Esophagus squamous epithelium (tissue), 5 donors: ENCODE measurements at places on chromosomes 6 and 20.

DNA sequence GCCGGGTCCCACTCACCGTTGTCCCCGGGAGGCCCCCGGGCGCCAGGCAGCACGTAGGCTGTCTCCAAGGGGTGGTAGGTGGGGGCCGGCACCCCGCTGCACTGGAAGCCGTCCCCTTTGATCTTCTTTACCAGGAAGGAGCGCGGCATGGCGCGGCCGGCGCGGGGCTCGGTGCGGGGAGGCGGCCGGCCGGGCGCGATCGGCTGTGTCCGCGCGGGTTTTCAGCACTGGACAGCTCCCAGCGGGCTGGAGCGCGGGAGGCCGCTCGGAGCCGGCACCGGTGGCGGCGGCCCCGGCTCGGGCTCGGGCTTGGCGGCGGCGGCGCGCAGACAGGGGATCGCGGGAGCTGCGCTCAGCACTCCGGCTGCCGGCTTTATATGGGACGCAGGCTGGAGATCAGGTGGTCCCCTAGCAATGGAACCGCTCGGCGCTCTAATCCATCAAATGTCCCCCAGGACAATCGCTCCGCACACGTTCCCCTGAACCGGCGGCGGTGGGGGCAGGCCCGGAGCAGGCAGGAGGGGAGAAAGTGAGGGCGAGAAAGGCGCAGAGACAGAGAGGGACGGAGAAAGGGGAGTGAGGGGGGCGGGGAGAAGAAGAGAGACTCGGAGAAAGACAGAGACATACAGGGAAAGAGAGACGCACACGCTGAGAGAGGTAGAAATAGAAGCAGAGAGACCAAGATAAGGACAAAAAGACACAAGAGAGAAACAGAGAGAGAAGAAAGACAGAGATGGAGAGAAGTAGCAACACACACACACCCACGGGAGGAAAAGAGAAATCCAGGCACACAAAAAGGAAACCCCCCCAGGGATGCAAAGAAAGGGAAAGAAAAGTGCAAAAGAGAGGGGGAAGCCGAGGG is at the start of gene SCRT2:
Gene SCRT2, minus strand, starts transcription at position 350 of the 862 bp plus-strand sequence. Its CDS starts 201 bp downstream, at position 149.
- no peak for DNase-seq

DNA sequence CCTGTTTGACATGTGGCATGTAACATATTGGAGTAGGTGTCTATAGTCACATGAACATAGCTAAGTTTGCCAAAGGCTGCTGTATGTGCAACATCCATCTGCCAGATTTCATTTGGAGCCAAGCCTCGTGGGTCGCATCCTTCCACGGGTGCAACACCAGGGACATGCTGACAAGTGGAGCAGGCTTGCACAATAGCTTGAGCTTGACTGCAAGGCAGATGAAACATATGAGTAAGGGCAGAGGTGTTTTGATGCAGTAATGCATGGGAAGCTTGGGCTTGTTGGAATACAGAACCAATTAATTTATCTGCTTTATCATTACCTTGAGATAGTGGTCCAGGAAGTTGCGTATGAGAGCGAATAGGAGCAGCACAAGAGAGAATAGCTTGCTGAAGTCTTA is 74.1 kb upstream of the BTN3A2 start:
- DNase-seq, result no peak

GRCh38 chr6:132614554-132614953 is 9.5 kb downstream of the TAAR2 start:
- DNase-seq, result no peak

GRCh38 chr6:89944181-89944755 is 50.0 kb downstream of the GJA10 start:
- no peak for DNase-seq

DNA sequence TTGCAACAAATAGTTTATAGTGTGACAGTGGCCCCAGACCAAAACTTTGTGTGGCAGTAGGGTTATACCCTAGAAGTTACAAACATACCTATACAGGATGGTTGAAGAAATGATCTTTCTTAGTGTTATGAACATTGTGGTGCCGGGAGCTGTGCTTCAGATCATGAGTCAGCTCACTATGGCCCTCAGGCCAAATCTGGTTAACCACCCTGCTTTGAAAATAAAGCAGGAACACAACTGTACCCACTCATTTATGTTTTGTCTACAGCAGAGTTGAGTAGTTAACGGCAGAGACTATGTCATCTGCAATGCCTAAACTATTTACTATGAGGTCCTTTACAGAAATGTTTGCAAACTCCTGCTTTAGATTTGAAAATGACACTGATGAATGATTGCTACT is 24.3 kb downstream of the AKAP7 start:
- no peak for DNase-seq

- DNase-seq, result no peak
These were observed 40.0 kb downstream of the RANBP9 start for GRCh38 chr6:13671548-13672127.

GRCh38 chr6:147285087-147285855 is 81.1 kb downstream of the STXBP5 start:
- no peak for DNase-seq

- DNase-seq, result no peak
These were observed 40.6 kb downstream of the TOX2 start for GRCh38 chr20:43955062-43955749.

GRCh38 chr6:3987576-3987975 is 91.4 kb downstream of the FAM217A start:
- DNase-seq, result no peak

GRCh38 chr6:134190883-134191282 is 127.0 kb downstream of the SGK1 start:
- no peak for DNase-seq

GRCh38 chr6:106870069-106870468 is 104.5 kb downstream of the CD24 start:
- DNase-seq, result no peak

- DNase-seq, result no peak
These were observed 12.8 kb upstream of the ELOVL5 start for GRCh38 chr6:53361549-53362031.

DNA sequence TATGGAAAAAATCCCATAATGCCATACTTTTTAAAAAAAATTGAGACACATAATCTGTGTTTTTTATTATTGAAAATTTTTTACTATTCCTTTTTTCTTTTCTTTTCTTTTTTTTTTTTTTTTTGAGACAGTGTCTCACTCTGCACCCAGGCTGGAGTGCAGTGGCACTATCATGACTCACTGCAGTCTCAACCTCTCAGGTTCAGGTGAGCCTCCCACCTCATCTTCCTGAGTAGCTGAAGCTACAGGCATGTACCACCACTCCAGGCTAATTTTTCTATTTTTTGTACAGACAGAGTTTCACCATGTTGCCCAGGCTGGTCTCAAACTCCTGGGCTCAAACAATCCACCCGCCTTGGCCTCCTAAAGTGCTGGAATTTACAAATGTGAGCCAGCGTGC is 100.4 kb downstream of the AFG1L start:
- DNase-seq, result no peak

GRCh38 chr6:24492475-24492874 is 2.3 kb upstream of the ALDH5A1 start:
- no peak for DNase-seq

- DNase-seq, result no peak
These were observed 184.7 kb upstream of the HSF2 start for GRCh38 chr6:122214605-122215318.

- DNase-seq, result no peak
These were observed 26.9 kb downstream of the CLVS2 start for GRCh38 chr6:123022975-123023374.

GRCh38 chr6:140478631-140479030 is 1104.2 kb upstream of the CITED2 start:
- DNase-seq, result no peak

- DNase-seq, result no peak
These were observed 26.3 kb upstream of the EPM2A start for GRCh38 chr6:145761584-145761983.

- DNase-seq, result no peak
These were observed 113.1 kb downstream of the C6orf58 start for GRCh38 chr6:127690092-127690491.

DNA sequence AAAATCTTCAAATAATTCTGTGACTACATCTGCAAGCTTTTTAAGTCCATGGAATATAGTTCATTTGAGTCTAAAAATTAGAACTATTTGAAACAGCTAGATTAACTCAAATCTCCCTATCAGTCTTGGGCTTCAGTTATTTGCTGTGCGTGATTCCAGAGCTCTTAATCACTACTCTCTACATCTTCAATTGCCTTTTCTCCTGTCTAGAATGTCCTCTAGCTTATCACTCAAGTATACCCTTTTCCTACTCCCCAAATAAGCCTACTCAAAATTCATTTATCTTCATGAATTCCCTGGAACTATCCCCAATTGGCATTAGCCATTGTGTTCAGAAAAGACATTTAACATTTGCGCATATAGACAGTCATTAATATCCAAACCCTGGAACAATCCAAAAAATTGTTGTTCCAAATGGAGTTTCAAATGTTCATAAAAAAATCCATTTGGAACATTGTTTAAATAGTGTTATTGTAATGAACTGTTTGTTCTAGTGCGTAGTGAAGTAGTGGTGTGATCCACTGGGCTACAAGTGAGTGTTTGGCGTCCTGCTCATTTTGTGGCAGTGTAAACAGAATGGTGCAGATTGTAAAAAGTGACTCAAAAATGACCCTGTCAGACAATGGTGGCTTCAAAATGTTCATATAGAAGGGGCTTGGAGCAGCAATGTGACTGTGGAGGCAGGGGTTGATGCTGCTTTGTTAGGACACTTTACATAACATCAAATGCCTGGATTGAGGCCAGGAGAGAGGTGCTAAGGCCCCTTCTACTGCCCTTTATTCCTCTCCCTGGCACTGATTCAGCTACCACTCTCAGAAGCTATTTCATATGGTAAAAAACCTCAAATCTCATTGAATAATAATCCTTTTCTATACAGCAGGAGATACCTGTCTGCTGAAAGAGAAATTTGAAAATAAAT is 122.3 kb downstream of the KIF6 start:
- DNase-seq, result no peak

GRCh38 chr6:22445946-22446345 is 123.4 kb upstream of the HDGFL1 start:
- DNase-seq, result no peak

DNA sequence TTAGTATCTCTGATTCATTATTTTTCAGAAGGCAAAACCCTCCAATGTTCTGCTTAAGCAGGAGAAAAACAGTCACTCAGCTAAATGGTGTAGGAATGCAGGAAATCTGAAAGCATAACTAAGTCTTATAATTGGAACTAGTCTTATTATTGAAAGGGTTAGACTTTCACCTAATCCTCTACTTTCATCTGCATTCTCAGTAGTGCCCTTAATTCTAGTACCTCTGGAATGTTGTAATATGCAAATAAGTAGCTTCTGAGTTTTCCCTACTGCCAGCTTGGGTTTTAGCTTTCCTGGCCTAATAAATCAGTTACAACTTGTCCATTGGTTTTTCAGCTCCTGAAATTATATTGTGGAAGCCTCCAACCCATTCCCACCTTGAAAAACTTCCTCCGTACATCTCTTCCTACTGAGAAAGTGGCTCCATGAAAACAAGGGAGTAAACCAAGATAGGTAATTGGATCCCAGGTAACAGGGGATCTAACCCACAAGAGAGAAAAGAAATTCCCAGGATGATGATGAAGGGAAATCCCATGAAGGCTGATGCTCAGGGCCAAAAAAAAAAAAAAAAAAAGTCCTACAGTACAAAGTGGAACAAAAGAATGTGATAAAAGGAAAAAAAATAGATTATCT is 147.0 kb downstream of the TBC1D32 start:
- DNase-seq, result no peak

DNA sequence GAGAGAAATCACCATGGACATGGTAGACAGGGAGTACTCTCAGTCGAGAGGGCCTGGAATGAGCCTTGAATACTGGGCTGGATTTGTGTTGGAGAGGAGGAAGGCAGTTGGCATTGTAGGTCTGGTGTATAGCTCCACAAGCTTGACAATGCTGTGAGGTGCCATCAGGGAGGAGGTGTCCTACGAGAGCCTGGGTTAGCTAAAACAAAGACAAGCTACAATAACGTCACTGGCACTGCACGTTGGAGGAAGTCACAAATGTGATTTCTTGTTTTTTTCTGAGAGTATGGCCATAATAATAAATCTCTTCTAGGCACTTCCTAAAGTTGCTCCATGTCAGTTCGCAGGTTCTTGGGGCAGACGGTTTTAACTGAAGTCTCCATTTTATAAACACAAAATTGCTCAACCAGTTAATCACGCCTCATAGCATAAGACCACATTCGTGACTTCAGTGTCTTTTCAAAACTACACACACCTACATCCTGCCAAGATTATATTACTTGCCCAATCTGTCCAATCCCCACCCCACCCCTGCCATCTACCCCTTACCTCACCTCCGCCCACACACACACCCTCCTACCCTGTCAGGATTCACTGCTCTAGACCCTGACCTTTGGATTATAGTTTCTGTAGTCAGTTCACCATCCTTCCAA is 4.4 kb upstream of the HLA-DMB start:
- DNase-seq, result no peak

GRCh38 chr6:37985355-37985754 is 165.8 kb downstream of the ZFAND3 start:
- no peak for DNase-seq

DNA sequence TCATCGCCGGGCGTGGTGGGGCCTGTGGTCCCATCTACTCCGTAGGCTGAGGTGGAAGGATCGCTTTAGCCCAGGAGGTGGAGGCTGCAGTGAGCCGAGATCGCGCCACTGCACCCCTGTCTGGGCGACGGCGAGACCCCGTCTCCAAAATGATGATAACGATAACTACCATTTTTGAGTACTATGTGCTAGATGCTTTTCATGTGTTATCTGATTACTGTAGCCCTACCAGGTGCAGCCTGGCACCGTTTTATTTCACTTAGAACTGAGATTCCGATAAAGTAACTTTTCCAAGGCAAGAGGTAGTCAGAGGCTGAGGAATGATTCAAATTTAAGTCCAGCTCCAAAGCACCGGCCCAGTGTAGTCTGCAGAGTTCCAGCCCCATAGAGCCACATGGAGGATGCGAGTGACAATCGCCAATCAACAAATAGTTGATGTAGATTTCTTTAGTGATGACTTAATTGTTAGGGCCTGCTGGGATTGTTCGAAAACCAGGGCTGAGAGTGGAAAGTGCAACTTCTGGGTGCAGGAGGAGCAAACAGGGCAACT is 727 bp downstream of the ERMARD start:
- DNase-seq, result no peak

DNA sequence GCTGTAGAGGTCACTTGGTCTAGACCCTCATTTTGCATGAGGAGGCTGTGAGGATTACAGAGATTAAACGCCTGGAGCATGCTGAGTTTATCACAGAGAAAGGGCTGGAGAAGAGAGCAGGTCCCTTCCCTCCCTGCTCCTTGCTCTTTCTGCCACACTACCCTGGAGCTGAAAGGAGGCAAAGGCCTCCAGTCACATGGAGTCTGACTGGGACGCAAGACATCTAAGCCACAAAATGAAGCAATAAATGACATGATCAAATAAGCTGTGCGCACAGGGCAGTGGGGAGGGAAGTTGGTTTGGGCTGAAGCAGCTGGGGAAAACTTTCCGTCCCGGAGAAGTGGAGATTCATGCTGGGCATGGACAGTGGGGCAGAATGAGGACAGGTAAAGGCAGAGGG is 33.3 kb downstream of the ATXN1 start:
- no peak for DNase-seq

GRCh38 chr6:161057103-161058091 is 65.8 kb downstream of the MAP3K4 start:
- DNase-seq, result no peak

DNA sequence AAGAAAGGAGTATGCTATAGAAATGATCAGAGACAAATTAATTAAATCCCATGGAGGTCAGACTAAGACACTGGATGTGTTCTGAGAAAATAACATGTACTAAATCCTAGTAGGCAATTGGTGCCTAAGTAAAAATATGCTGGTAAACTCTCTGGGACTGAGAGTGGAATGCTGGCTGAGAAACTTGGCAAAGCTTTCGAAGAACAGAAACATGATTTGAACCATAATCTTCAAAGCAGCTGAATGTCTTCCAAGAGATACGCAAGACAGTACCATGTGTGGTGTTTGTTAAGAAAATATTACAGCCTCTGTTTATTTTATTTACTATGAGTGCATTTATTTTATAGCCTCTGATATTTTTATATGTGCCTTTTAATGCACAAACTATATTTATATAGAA is 55.2 kb downstream of the EFHC1 start:
- DNase-seq, result no peak
